Substantia nigra (tissue), 51 donors: ENCODE measurements at places on chromosomes 11 and 22.

- no peak for DNase-seq
Measured at GRCh38 chr11:32472226-32472625, 36.9 kb upstream of the WT1 start.

- DNase-seq: no peak
Measured at GRCh38 chr11:46072172-46072964, 48.9 kb downstream of the PHF21A start.

- no peak for DNase-seq
Measured at GRCh38 chr11:100581318-100581717, 105.8 kb upstream of the ARHGAP42 start.

DNA sequence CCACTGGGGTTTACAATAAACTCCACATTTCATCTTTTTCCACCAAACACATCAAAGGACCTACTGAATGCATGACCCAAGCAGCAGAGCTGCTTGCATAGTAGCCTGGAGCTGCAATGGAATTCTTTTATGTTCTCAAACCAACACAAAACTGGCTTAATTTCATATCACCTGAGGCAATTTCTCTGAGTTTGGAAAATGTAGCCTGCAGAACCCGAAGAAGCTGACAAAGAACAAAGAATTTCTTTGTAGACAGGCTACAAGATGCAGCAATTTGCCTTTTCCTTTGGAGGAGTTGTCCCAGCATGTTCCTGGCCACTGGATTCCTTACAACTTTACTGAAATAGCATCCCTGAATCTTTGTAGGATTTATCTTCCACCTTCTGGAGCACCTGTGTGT lies 5.5 kb upstream of the TECTA start:
- DNase-seq: no peak

DNA sequence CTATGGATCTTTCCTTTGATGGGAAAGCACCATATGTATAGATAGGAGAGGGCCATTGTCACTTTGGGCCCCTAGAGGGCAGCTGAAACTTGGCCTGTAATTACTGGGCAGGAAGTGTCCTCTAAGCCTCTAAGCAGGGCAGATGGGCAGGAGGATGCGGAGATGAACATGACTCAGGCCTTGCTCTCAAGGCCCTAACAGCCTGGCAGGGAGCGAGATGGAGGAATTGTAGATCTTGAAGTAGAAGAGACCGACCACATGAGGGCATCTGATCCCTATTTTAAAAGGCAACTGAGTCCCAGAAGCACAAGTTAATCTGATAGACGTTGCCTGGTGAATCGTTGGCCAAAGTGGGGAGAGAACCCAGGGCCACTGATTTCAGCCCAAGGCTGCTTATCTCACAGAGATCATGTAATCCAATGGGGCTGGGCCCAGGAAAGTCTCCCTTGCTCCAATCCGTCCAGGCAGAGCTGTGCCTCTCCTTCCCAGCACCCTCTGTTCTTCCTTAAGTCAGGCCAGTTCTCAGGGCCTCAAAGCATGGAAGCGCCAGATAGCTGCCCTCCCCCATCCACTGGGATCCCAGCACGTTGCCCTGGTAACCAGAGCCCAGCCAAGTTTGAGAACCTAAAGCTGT lies 2.5 kb upstream of the SEPTIN3 start:
- no peak for DNase-seq

DNA sequence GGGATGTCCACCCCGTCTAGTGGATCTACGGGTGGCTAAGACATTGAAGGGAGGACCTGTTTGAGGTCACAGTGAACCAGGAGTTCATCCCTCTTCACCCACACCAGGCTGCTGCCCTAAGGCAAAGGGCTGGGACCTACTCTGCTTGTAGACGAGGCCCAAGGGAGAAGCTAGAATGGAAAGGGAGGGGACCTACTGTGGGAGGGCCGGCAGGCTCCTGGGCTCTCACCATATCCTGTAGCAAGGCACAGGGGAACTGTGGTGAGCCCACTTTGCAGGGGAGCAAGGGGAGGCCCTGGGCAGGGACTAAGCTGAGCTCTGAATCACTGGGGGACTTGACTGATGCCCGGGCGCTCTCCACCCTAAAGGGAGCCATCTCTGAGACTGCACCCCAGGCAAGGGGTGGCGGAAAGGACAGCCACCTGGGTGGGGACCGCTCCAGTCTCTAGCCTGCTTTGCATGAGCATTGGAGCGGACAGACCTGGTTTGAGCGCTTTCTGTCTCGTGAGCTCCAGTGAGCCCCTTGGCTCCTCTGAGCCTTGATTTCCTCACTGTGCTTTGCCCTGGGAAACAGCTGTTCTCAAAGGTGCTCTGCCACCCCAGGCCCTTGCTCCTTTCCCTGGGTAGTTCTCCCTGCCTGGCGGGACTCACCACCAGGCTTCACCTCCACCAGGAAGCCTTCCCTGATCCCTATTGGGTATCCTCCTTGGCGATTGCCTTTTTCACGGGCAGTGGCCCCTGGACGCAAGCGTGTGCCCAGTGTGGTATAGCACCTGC lies 24.2 kb downstream of the PARVG start:
- no peak for DNase-seq

GRCh38 chr11:130580372-130580771 lies 131.9 kb downstream of the ADAMTS15 start:
- DNase-seq: peak; percentile 32

GRCh38 chr11:1223346-1224110 lies 662 bp downstream of the MUC5B start:
- no peak for DNase-seq

GRCh38 chr11:1741741-1742140 lies 8.7 kb downstream of the IFITM10 start:
- no peak for DNase-seq

DNA sequence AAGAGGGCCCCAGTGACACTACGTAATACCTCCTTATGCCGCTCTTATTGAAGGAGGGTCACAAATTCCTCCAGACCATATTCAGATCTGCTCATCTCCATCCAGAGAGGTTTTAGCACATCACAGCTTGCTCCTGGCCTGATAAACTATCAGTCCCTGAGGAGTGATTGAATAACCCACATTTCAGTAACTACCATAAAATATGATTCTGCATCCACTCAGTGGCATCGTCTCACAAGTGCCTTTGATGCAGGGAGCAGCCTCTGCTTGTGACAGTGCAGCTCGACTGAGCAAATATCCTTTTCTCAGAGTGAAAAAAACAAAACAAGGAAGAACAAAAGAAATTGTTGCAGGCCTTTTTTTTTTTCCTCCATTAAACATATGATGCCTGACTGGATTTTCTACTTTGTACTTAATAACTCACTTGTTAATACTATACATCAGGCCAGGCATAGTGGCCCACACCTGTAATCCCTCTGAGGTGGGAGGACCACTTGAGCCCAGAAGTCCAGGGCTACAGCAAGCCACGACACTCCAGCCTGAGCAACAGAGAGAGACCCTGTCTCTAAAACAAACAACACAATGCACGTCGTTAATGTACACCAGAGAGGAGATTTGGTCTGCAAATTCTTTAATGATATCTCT lies 64.5 kb downstream of the DDX10 start:
- DNase-seq: no peak

DNA sequence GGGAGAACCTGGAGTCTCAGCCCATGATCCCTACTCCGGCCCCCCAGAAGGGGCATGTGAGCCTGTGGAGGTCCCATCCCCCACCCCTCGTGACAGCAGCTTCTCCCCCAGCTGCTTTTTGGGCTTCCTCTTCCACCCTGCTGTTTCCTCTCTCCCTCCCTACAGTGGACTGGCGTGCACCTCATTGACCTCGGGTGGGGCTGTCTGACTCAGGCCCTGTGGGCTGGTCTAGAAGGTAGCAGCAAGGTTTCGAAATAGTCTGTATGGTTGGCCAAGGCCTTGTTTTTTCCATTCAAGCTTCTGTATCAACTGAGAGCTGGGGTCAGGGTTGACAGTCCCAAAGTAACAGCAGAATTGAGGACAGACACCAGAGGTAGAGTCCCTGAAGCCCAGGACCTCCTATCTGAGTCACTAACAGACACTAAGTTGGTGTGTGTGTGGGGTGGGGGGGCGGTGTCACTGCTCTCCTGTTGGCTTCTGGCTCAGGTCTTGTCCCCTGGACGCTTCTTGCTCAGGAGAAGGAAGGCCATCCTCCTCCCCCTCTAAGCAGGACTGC lies 7.7 kb downstream of the SLC37A2 start:
- DNase-seq: no peak

DNA sequence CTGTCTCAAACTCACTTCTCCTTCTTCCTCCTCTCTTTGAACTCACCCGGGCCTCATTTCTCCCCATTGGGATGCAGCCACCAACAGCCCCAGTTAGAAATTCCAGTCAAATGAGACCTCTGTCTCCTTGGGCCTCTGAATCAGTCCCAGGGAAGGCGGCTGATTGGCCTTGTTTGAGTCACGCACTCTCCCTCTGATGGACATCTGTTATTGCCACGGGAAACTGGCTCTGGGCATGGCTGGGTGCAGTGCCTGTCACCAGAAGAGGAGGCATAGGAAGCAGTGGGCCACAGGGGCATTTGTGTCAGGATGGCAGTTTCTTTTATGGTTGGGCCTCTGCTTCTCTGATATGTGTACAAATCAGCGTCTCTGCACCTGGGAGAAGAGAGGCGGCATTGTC lies 9.6 kb upstream of the WNT11 start:
- DNase-seq: no peak

DNA sequence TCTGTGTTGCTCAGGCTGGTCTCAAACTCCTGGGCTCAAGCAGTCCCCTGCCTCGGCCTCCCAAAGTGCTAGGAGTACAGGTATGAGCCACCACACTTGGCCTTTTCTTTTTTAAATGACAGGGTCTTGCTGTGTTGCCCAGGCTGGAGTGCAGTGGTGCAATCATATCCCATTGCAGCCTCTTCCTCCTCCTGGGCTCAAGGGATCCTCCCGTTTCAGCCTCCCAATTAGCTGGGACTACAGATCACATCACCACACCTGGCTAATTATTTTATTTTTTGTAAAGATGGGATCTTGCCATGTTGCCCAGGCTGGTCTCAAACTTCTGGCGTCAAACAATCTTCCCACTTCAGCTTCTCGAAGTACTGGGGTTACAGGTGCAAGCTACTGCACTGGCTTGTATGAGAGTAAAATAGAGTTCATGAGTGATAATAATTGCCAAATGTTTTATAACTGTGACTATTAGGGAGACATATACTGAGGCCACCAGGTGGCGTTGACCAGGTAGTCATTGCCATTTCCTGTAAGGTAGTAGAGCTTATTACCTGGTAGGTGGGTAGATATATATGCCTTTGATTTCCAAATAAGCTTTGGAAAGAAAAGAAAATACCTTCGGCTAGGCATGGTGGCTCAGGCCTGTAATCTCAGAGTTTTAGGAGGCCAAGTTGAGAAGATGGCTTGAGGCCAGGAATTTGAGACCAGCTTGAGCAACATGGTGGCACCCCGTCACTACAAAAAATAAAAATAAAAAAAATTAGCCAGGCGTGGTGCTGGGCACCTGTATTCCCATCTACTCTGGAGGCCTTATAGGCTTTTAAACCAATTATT lies 5.4 kb downstream of the FDX1 start:
- DNase-seq: no peak

GRCh38 chr11:43772733-43773132 lies 92.2 kb downstream of the HSD17B12 start:
- DNase-seq: no peak

DNA sequence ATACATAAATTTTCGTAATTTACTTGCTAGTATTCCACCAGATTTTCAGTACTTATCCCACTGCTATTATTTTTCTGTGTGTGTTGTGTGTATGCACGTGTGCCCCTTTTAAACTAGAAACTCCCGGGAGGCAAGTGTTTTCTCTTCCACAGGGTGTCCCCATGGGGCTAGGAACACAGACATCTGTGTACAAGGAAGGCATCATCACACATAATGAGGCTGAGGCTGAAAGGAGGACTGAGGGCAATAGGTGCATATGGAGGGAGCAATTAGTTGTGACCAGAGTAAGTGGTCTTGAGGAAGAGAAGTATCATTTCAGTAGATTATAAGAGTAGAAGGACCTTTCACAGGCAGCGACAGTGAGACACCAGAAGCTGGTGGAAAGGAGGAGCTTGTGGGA lies 2.1 kb upstream of the DPAGT1 start:
- DNase-seq: no peak

DNA sequence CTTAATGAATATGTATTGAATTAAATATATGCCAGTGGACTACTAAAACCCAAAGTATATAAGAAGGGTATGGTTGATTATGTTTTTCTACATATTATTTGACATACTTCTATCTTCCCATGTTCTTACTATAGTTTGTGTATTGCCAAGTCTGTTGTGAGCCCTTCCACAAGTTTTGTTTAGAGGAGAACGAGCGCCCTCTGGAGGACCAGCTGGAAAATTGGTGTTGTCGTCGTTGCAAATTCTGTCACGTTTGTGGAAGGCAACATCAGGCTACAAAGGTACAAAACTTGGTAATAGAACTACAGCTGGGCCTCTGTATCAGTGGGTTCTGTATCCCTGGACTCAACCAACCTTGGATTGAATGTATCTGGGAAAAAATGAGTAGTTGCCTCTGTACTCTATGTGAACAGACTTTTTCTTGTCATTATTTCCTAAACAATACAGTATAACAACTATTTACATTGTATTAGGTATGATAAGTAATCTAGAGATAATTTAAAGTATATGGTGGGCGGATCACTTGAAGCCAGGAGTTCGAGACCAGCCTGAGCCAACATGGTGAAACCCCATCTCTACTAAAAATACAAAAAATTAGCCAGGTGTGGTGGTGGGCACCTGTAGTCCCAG lies 38.7 kb upstream of the TTC36 start:
- peak; percentile 53 for DNase-seq

DNA sequence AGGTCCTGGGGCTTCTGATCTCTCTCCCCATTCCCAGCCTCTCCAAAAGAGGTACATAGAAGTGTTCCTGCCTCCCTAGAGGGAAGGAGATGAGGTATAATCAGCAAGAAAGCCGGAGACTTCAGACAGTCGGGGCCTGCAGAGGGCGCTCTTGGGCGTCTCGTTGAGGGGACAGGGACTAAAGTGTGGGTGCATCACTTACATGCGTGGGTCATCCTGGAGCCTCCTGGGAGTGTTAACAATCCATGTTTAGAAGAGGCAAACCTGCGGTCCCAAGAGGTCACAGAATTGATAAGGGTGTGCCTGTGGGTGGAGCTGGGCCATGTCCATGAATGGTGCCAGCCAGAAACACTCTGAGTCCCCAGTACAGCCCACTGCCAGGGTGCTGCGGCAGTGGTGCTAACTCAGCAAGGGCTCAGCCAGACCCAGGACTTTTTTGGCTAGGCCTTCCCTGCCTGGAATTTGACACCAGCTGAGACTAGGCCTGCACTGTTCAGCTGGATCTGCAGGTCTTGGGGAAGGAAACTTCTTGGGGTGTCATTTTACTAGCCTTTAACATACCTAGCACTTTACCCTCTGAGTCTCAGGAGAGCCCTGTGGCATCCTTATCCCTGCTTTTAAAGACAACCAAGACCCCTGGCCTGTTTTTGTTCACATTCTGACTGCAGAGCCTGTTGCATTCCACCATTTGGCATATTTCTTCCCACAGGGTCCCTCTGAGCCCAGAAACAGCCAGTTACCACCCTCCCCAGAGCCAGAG lies 5.5 kb downstream of the YDJC start:
- DNase-seq: no peak

DNA sequence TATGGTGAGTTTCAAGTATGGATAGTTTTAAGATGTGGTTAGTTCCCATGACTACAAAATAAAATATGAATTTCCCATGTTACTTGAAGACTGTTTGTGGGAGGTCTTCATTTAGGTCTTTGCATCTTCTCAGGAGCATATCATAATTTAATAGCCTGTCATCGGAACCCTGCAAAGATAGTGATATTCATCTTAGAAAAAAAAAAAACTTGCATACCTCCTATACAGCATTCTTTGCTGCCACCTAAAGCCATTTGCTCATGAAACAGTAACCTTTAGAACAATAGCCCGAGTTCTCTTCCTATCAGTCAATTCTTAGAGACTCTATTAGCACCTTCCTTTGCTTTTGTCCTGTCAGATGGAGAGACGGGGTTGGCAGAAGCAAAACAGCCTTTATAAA lies 75.3 kb downstream of the ARFGAP2 start:
- DNase-seq: no peak

GRCh38 chr11:73325036-73325981 lies 17.2 kb downstream of the ARHGEF17 start:
- DNase-seq: no peak
